ENCODE measurements at places on chromosomes 3 and 15. TPM values are rescaled to one million over a fixed set of nuclear protein-coding genes. Genes with fewer than 3 reads are reported as not detected.

The ACAN gene
- total RNA-seq = 1.4 TPM

The LPP gene
- total RNA-seq = 210 TPM

- no peak for DNase-seq
Observed at GRCh38 chr3:69443457-69443920, 57.6 kb upstream of the FRMD4B start.

The NR2E3 gene
- total RNA-seq = not detected

DNA sequence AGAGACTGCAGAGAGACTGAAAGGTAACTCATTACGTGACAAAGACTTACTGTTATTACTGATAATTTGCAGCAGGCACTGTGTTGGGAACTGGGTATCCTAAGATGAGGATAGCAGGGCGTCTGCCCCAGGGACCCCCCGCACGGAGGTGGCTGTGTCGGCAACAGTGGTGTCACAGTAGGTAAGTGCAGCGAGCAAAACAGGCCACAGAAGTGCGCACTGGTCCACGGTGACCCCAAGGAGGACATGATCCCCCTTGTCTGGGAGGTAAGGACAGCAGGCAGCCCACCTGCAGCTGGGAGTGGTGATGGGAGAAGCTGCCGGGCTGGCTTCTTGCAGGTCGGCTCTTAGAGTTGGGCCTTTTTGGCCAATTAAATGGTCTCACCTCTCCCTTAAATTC, 82.9 kb downstream of the FAM43A start:
- peak; percentile 53 for DNase-seq

DNA sequence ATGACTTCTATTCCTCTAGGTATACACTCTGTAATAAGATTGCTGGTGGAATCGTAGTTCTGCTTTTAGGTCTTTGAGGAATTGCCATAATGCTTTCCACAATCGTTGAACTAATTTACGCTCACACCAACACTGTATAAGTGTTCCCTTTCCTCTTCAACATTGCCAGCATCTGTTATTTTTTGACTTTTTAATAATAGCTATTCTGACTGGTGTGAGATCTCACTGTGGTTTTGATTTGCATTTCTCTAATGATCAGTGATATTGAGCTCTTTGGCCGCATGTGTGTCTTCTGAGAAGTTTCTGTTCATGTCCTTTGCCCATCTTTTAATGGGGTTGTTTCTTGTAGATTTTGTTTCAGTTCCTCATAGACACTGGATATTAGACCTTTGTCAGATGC, 12.8 kb downstream of the NXPE3 start:
- no peak for DNase-seq

GRCh38 chr3:27533718-27534573, 49.8 kb upstream of the SLC4A7 start:
- DNase-seq = no peak

The CGGBP1 gene
- 63.3 TPM for total RNA-seq

DNA sequence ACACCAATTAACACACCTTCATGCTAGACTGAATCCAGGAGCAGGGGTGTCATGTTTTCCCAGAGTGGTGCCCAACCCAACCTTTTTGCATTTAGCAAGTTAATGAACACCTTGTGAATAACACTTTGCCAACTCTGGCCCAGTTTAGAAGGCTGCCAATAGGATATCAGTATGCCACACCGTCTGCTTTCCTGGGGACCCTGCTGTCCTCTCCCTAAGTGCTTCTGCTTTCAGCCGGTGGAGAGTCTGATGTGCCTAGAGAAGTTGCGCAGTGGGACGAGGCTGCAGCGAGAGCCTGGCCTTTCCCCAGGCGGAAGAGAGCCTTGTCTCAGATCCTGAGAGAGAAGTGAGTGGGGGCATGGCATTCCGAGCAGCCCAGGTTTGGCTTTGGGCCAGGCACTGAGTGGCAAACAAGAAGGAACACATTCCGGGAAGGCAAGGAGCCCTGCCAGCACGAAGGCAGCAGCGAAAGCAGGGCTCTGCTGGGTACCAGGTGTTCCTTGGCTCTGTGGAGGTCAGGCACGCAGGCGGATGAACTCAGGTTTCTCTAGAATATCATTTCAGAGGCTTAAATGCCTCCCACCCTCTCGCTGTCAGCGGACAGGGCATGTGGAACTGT, 36.9 kb downstream of the SENP8 start:
- DNase-seq = no peak

DNA sequence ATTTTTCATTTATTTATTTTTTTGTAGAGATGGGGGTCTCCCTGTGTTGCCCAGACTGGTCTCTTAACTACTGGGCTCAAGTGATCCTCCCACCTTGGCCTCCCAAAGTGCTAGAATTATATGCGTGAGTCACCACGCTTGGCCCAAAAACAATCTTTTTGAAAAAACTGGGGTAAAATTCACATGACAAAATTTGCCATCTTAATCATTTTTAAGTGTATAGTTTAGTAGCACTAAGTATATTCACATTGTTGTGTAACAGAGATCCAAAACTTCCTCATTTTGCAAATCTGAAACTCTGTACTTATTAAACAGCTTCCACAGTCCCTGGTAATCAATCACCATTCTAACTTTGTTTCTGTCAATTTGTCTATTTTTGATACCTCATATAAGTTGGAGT, 5.2 kb downstream of the SNX1 start:
- DNase-seq = no peak

GRCh38 chr3:32575451-32576113, 4.9 kb upstream of the DYNC1LI1 start:
- DNase-seq = no peak

The DAPK2 gene
- 18.1 TPM for total RNA-seq

The OCA2 gene
- not detected for total RNA-seq

The MST1 gene
- total RNA-seq = 5.7 TPM

GRCh38 chr3:10528046-10528445, 22.7 kb upstream of the ATP2B2 start:
- peak; percentile 68 for DNase-seq

GRCh38 chr3:25744470-25744869, 38.8 kb downstream of the NGLY1 start:
- DNase-seq = no peak

The MORC1 gene
- not detected for total RNA-seq

DNA sequence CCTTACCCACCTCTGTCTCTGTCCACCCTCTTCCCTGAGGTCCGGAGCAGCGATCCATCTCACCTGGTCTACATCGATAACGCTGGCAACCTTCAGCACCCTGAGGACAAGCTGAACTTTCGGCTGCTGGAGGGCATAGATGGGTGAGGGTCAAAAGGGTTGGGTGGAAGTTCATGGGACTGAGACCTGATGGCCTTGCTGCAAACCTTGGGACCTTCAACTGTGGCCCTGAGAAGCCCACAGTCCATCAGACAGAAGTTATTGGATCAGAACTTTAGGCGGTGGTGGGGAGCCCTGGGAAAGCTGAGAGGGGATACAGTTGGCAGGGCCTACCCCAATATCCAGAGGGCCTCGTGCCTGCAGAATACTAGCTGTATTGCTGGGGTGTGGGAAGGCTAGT, 50.5 kb downstream of the POMGNT2 start:
- no peak for DNase-seq

DNA sequence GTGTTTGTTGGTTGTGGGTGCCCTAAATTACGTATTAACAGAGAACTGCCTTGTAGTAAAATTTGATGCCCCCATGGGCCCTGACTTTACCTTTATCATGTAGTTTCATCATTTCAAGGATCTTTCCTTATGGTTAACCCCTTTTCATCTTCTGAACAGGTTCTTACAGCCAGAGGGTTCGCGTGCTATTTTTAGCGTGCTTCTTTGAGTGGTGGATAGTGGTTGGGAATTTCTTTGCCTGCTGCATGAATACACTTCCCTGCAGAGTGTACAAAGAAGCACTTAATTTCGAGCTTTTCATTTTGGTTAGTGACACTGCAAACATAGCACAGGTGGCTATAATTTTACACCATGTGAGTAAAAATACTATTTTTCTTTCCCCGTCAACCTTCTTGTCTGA, 231.8 kb downstream of the ROBO2 start:
- no peak for DNase-seq

The CAMP gene
- total RNA-seq = 0.48 TPM

GRCh38 chr3:162014284-162014683, 517.7 kb downstream of the OTOL1 start:
- DNase-seq = no peak

The P3H2 gene
- total RNA-seq = 3.3 TPM

The SERPINI2 gene
- not detected for total RNA-seq

GRCh38 chr3:121994551-121994950, 27.5 kb downstream of the ILDR1 start:
- no peak for DNase-seq

The PLIN1 gene
- 1,691 TPM for total RNA-seq

The PDZRN3 gene
- total RNA-seq = 52.8 TPM
